ENCODE measurements at places on chromosomes 16 and 17. TPM values are rescaled to one million over a fixed set of nuclear protein-coding genes. Genes with fewer than 3 reads are reported as not detected.

DNA sequence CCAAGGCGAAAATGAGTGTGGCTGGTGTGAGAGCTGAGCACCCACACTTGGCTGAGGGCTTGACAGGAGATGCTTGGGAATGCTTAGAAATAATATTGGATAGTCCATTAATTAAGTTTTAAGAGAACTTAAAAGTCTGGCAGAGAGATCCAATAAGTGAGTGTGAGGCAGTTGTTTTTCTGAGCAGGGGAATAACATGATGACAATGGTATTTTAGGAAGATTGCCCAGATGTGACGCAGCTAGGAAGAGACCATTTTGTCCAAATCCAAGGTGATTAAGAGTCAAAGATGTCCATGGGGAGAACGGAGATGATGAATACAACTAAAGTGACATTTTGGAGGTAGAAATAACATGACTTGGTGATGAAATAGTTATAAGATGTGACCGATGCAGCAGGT, 102.8 kb upstream of the AXIN2 start:
- H3K4me3 ChIP-seq, result no peak overlapping the region
- H3K27me3 ChIP-seq, result no peaks in the 10 kb centered on the region
- no peak for DNase-seq

- no peaks in the 10 kb centered on the region for H3K36me3 ChIP-seq
- no peak for DNase-seq
- H3K27me3 ChIP-seq, result no peaks in the 10 kb centered on the region
- no peak overlapping the region for H3K4me3 ChIP-seq
These were observed 2.7 kb downstream of the C16orf87 start for GRCh38 chr16:46828292-46828691.

Gene TGFB1I1
- 45.4 TPM for total RNA-seq

DNA sequence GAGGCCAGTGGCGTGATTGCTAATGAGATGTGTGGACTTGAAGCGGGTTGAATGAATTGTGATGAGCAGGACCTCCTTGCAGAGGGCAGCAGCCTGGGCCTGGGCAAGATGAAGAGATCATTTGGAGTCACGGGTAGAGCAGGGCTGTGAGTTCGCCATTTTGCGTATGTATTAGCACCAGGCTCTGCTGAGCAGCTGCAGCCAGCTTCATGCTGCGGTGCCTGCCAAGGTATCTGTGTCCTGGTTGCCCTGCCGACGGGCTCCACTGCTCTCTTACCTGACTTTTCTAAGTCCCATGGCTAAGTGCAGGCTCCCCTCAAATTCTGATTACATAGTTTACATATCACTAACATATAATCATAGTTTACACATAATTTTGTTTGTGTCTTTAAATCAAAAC, 295.7 kb downstream of the SNX29 start:
- no peak overlapping the region for H3K27ac ChIP-seq
- H3K4me3 ChIP-seq, result no peak overlapping the region
- H3K4me1 ChIP-seq, result no peaks in the 10 kb centered on the region

DNA sequence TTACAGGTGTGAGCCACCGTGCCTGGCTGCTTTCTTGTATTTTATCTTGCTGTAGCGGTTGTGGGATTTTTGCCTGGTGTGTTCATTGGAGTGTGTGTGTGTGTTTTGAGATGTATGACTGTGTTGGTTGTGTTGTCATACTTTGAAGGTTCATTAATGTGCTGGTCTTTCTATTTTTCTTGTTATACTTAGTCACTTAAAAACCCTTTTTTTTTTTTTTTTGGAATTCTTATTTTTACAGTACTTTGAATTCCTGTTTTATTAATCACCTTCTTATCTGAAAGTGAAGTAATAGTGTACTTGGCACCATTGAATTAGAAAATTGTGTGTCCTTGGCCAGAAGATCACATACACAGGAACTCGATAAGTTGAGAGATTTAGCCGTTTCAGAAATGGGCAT, 30.2 kb downstream of the TENT4B start:
- H3K27ac ChIP-seq, result no peak overlapping the region
- no peaks in the 10 kb centered on the region for H3K36me3 ChIP-seq
- no peak overlapping the region for H3K4me3 ChIP-seq
- H3K4me1 ChIP-seq, result peaks cover 22% of the 10 kb centered on the region
- no peak for DNase-seq

Gene HOXB8
- 10.7 TPM for total RNA-seq

DNA sequence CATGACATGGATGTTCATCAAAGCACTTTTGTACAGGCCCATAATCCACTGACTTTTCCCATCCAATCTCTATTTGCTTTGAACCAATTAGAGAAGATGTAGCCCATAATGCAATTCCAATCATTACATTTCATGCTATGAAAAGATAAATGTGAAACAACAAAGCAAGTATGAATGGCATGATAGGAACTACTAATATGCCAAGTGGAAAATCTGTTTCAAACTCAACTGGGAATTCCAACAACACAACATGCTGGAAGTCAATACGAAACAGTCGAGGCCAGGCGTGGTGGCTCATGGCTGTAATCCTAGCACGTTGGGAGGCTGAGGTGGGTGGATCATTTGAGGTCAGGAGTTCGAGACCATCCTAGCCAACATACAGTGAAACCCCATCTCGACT, 39.6 kb upstream of the TMEM97 start:
- H3K4me1 ChIP-seq, result no peaks in the 10 kb centered on the region
- H3K36me3 ChIP-seq, result no peaks in the 10 kb centered on the region
- no peaks in the 10 kb centered on the region for H3K27me3 ChIP-seq

- H3K4me3 ChIP-seq, result no peak overlapping the region
- H3K36me3 ChIP-seq, result no peaks in the 10 kb centered on the region
- DNase-seq, result no peak
- H3K27ac ChIP-seq, result no peak overlapping the region
- H3K27me3 ChIP-seq, result no peaks in the 10 kb centered on the region
These were observed 30.0 kb upstream of the PABPN1L start for GRCh38 chr16:88896238-88897070.

- no peak overlapping the region for H3K4me3 ChIP-seq
- no peak for DNase-seq
- H3K27ac ChIP-seq, result no peak overlapping the region
- no peaks in the 10 kb centered on the region for H3K4me1 ChIP-seq
These were observed 87.7 kb downstream of the MYH10 start for GRCh38 chr17:8542599-8543502.

- no peaks in the 10 kb centered on the region for H3K27me3 ChIP-seq
- no peaks in the 10 kb centered on the region for H3K36me3 ChIP-seq
- H3K27ac ChIP-seq, result peak overlapping the region; percentile 81
- H3K4me3 ChIP-seq, result peak overlapping the region; percentile 15
- no peak for DNase-seq
- H3K4me1 ChIP-seq, result peaks cover 68% of the 10 kb centered on the region
These were observed 280.8 kb downstream of the SEC14L1 start for GRCh38 chr17:77421630-77421972.

GRCh38 chr16:585351-585750, 4.5 kb upstream of the RAB40C start:
- H3K27me3 ChIP-seq, result no peaks in the 10 kb centered on the region
- H3K4me1 ChIP-seq, result peaks cover 8% of the 10 kb centered on the region
- no peak overlapping the region for H3K27ac ChIP-seq
- H3K36me3 ChIP-seq, result no peaks in the 10 kb centered on the region
- no peak overlapping the region for H3K4me3 ChIP-seq

Gene ADAD2
- 1.8 TPM for total RNA-seq

GRCh38 chr17:28818819-28819221, 23.8 kb downstream of the FAM222B start:
- no peaks in the 10 kb centered on the region for H3K36me3 ChIP-seq
- DNase-seq, result no peak
- no peak overlapping the region for H3K4me3 ChIP-seq
- no peaks in the 10 kb centered on the region for H3K4me1 ChIP-seq

Gene DRC3
- total RNA-seq, result 5.8 TPM

Gene UBFD1
- 45.6 TPM for total RNA-seq

GRCh38 chr17:43928609-43929008, 13.7 kb downstream of the PPY start:
- H3K27ac ChIP-seq, result no peak overlapping the region
- H3K36me3 ChIP-seq, result no peaks in the 10 kb centered on the region
- H3K4me1 ChIP-seq, result no peaks in the 10 kb centered on the region
- DNase-seq, result no peak

- no peaks in the 10 kb centered on the region for H3K36me3 ChIP-seq
- no peak overlapping the region for H3K4me3 ChIP-seq
- no peaks in the 10 kb centered on the region for H3K4me1 ChIP-seq
- no peak overlapping the region for H3K27ac ChIP-seq
These were observed 1.8 kb upstream of the PIK3R6 start for GRCh38 chr17:8869114-8869815.

DNA sequence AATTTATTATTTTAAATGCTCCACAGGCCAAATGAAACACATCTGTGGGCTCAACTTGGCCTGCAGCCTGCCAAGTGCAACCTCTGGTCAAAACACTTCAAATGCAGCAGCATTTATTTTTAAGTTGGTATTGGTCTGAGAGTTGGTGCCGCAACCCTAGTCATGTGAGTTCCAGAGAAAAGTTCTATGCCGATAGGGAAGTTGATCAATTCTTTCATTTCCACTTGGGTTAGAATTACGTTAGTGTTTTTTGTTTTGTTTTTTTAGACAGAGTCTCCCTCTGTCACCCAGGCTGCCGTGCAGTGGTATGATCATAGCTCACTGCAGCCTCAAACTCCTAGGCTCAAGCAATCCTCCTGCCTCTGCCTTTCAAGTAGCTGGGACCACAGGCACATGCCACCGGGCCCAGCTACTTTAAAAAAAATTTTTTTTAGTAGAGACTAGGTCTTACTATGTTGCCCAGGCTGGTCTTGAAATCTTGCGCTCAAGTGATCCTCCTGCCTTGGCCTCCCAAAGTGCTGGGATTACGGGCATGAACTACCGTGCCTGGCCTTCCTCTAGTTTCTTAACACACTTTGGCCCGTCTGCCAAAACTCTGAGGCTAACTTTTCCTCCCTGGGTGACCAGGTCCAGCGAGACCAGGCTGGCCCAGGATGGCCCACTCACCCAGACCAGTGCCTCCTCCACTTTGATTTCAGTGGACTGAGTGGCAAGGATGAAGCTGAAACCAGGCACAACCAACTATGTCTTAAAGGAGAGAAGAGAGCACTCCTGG, 221.1 kb downstream of the MRTFB start:
- no peak overlapping the region for H3K4me3 ChIP-seq
- no peaks in the 10 kb centered on the region for H3K36me3 ChIP-seq
- no peaks in the 10 kb centered on the region for H3K4me1 ChIP-seq
- no peak for DNase-seq

Gene RCVRN
- total RNA-seq, result not detected

- no peak overlapping the region for H3K27ac ChIP-seq
- H3K4me3 ChIP-seq, result no peak overlapping the region
- H3K27me3 ChIP-seq, result no peaks in the 10 kb centered on the region
- no peaks in the 10 kb centered on the region for H3K4me1 ChIP-seq
- H3K36me3 ChIP-seq, result no peaks in the 10 kb centered on the region
These were observed 181.9 kb downstream of the SPECC1 start for GRCh38 chr17:20191056-20191455.

GRCh38 chr17:61409301-61410112, 9.9 kb downstream of the TBX2 start:
- H3K4me1 ChIP-seq, result peaks cover 19% of the 10 kb centered on the region
- no peaks in the 10 kb centered on the region for H3K36me3 ChIP-seq
- H3K4me3 ChIP-seq, result peak overlapping the region; percentile 16
- DNase-seq, result peak; percentile 68

Data from Peyer's patch (tissue), 4 donors.